ENCODE measurements at places on chromosomes 11 and 22.

- DNase-seq: peak; percentile 77
These were observed 176.0 kb downstream of the ARHGAP42 start for GRCh38 chr11:100863080-100863581.

GRCh38 chr11:132330515-132330914 lies 960.1 kb downstream of the NTM start:
- no peak for DNase-seq

DNA sequence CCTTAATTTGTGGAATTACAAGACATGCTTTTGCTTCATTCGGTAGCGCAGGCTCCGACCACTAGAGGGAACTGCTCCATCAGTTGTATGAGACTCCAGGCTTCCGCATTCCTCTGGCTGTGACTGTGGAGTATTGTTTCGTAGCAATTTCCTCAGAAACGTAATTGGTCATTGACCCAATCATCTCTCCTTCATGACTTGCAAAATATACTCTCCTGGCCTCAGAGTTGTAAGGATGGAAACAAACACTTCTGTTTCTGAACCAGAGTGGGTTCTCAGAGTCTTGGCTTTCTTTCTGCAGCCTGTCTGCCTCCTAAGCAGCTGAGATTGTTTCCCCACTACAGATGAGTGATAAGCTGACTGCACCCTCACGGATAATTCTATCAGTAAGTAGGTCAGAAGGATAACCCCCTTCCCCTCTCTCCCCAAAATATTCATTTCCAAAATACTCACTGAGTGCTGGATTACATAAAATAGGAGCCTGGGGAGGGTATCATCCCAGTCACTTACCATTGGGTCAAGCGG lies 146.8 kb upstream of the ZC3H12C start:
- DNase-seq: peak; percentile 59

GRCh38 chr11:43830928-43831440 lies 49.6 kb upstream of the ALKBH3 start:
- no peak for DNase-seq

GRCh38 chr22:48743601-48744282 lies 1083.9 kb downstream of the BRD1 start:
- DNase-seq: peak; percentile 27

- no peak for DNase-seq
These were observed 76.4 kb upstream of the SHISAL1 start for GRCh38 chr22:44389181-44389580.

DNA sequence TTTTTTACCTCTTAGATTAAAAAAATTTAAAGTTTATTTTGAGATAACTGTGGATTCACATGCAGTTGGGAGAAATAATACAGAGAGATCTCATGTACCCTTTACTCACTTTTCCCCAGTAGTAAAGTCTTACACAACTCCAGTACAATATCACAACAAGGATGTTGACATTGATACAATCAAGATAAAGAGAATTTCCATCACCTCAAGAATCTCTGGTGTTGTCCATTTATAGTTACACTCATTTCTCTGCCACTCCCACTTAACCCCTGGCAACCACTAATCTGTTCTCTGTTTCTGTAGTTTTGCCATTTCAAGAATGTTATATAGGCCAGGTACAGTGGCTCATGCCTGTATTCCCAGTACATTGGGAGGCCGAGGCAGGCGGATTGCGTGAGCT lies 10.5 kb upstream of the ZBED5 start:
- no peak for DNase-seq

DNA sequence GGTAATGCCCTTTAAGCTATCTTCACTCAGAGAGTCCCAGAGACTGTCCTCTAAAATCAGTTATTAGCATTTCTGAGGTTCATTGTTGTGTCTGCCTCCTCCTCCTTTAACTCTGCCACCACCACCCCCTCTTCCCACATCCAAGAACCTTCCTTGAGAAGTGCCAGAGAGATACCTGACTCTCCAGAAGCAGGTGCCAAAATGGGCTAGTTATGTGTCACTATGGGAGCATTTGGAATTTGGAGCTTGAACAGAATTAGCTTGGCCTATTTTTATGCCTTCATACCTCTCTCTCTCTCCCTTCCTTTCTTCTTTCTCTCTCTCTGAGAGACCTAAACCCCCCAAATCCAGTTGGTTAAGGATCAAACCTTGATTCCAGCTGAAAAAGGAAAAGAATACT lies 75.9 kb downstream of the AMOTL1 start:
- DNase-seq: no peak

DNA sequence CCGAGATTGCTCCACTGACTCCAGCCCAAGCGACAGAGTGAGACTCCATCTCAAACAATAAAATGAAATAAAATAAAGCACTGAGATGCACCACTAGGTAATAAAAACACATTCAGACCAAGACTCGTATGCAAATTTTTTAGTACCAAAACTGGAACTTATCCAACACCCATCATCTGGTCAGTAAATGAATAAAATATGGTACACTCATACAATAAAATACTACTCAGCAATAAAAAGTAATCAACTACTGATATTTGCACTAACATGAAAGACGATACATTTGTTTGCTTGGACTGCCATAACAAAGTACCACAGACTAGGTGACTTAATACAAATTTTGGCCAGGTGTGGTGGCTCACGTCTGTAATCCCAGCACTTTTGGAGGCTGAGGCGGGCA lies 17.8 kb upstream of the POLD3 start:
- no peak for DNase-seq

- DNase-seq: no peak
These were observed 9.2 kb downstream of the PRSS23 start for GRCh38 chr11:86809561-86809960.

- DNase-seq: no peak
These were observed 19.3 kb upstream of the ARHGAP32 start for GRCh38 chr11:129211397-129211796.

DNA sequence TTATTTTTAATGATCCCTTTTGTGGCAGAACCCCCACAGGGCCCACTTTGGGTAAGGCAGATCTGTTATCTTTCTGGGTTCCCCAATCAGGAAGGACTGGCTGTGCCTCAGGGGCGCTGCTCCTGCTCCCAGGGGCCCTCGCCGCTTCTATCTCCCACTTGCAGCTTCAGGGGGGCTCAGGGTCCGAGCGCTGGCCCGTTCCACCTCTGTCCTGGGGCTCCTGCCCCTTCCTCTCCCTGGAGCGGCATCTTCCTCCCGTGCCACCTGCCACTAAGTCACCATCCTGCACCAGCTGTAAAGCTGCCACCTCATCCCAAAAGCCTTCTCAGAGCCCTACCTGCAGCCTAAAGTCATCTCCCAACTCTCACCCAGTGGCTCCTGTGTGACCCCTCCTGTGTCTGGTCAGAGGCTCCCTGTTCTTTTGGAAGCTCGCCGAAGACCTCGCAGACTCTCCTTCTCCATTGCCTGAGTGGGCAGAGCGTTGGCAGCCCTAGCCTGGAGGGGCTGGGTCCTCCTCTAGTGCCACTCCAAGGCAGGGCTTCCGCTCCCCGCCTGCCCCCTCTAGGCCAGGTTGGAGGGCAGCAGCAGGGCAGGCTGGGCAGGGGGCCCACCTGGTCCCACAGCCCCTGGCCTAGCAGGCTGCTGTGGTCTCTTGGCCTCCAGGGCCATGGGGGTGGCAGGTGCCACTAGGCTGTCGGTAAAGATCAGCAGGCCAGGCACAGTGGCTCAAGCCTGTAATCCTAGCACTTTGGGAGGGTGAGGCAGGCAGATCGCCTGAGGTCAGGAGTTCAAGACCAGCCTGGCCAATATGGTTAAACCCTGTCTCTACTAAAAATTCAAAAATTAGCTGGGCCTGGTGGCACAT lies 106.7 kb downstream of the MORC2 start:
- no peak for DNase-seq

- DNase-seq: no peak
These were observed 8.7 kb upstream of the NPTXR start for GRCh38 chr22:38852522-38852921.

- DNase-seq: no peak
These were observed 16.1 kb downstream of the EIF3F start for GRCh38 chr11:8003187-8003586.

DNA sequence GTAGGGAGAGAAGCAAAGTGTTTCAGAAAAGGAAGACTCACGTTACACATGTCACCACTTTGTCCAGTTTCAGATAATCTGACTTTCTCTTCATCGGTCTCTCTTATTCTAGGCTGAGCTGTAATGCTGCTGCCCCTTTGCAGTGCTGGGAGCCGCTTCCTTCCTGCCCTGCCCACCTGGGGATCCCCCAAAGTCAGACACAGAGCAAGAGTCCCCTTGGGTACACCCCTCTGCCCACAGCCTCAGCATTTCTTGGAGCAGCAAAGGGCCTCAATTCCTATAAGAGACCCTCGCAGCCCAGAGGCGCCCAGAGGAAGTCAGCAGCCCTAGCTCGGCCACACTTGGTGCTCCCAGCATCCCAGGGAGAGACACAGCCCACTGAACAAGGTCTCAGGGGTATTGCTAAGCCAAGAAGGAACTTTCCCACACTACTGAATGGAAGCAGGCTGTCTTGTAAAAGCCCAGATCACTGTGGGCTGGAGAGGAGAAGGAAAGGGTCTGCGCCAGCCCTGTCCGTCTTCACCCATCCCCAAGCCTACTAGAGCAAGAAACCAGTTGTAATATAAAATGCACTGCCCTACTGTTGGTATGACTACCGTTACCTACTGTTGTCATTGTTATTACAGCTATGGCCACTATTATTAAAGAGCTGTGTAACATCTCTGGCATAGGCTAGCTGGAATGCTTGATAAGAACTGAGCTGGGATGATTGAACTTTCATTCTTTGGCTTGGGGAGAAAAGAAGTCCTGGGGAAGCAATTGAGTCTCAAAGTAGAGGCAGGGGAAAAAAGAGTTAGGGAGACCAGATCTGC lies 31.2 kb upstream of the SMIM35 start:
- DNase-seq: no peak

- DNase-seq: no peak
These were observed 46.2 kb downstream of the WT1 start for GRCh38 chr11:32388871-32389770.

DNA sequence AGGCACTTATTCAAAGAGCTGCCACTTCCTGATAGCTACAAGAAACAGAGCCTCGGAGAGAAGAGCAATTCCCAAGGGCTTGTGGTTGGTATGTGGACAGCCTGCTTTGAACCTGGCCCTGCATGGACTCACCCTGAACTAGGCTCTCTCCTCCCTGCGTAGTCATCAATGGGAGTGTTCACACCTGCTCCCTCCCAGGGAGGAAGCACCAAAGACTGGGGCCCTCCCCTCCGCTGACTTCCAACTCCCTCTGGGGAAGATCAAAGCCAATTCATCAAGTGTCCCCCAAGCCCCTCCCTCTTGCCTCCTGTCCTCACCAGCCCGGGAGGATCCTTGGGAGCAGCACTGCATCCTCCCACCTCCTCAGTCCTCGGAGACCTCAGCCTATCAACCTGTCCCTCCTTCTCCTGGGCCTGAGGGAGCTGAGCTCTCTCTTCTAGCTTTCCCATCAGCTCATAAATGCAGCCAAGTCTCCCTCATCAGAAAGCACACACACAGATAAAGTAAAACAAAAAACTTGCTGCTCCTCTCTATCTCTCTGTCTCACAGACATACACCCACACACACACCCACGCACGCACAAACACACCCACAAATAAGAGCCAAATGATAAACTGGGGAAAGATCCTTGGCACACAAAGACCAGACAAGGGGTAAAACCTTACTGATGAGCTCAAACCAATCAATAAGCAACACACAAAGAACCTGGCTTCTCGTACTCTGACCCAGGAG lies 3.3 kb downstream of the A4GALT start:
- peak; percentile 54 for DNase-seq

DNA sequence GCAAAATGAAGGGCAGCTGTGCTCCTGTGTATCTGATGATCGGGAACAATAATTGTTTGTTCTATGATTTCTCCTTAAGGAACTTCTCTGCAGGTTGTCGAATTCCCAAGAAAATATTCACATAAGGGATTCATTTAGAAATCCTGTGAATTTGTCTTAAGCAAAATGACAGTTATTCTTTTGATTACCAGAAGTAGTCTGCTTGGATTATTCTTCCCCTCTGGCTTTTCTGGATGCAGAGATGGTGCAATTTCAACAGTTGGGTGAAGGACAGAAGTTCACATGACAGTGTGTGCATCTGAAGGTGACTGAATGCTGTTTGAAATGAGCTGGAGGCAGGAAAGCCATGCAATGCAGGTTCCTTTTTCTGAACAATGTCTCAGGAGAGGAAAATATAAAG lies 137.2 kb upstream of the MTMR2 start:
- no peak for DNase-seq

- no peak for DNase-seq
These were observed 462.5 kb upstream of the ARHGAP42 start for GRCh38 chr11:100224541-100225034.

GRCh38 chr11:35253237-35253636 lies 114.3 kb downstream of the CD44 start:
- DNase-seq: no peak

- no peak for DNase-seq
These were observed 49.3 kb downstream of the IGLL1 start for GRCh38 chr22:23530766-23531282.

- DNase-seq: no peak
These were observed 1.5 kb upstream of the NDUFS8 start for GRCh38 chr11:68028802-68029545.

- no peak for DNase-seq
These were observed 61.5 kb upstream of the PITPNB start for GRCh38 chr22:27980424-27981148.

- no peak for DNase-seq
These were observed 179.1 kb upstream of the MTNR1B start for GRCh38 chr11:92790366-92790765.

GRCh38 chr22:23754220-23754919 lies at the start of gene VPREB3:
Gene VPREB3, minus strand, starts transcription at chr22:23754425. Its CDS starts 62 bp downstream, at chr22:23754363.
- no peak for DNase-seq

DNA sequence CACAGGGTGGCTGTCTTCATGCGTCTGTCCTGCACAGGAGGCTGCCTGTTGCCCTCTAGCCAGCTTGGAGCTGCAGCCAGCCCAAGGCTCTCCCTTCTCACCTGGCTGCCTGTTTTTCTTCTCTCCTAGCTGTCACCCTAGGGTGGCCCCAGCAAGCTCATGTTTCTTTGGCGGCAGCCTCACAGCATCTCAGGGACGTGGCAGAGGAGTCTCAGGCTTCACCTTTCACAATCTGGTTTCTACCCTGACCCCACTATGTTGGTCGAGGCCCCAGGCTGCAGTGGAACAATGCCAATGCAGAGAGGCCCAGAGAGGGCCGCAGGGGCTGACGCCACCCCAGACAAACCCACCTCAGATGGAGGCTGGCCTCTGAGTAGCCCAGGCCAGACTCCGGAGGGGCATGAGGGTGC lies 2.5 kb upstream of the CLDN5 start:
- no peak for DNase-seq

DNA sequence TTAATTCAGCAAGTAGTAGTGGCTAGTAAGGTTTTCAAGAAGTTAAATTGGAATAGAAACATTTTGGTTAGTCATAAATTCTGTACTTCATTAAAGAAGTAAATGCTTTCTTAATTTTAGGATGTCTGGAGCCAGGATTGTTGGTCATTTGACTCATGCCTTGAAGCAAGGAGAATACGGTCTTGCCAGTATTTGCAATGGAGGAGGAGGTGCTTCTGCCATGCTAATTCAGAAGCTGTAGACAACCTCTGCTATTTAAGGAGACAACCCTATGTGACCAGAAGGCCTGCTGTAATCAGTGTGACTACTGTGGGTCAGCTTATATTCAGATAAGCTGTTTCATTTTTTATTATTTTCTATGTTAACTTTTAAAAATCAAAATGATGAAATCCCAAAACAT lies 25.8 kb downstream of the ACAT1 start:
- DNase-seq: no peak

Measured in liver (tissue), 10 donors.